Right atrium auricular region (tissue), 2 donors: ENCODE measurements at places on chromosomes 5 and 9. TPM values are rescaled to one million over a fixed set of nuclear protein-coding genes. Genes with fewer than 3 reads are reported as not detected.

Gene OXCT1
- 32.8 TPM for total RNA-seq

Gene INSYN2B
- total RNA-seq: not detected

GRCh38 chr5:4716781-4717180 is 423.3 kb upstream of the ADAMTS16 start:
- H3K27ac ChIP-seq: no peak overlapping the region
- H3K36me3 ChIP-seq: no peaks in the 10 kb centered on the region
- no peaks in the 10 kb centered on the region for H3K27me3 ChIP-seq
- H3K4me1 ChIP-seq: no peaks in the 10 kb centered on the region
- no peak overlapping the region for H3K4me3 ChIP-seq

- no peaks in the 10 kb centered on the region for H3K4me1 ChIP-seq
- no peaks in the 10 kb centered on the region for H3K36me3 ChIP-seq
- H3K27me3 ChIP-seq: no peaks in the 10 kb centered on the region
- no peak for DNase-seq
- H3K4me3 ChIP-seq: no peak overlapping the region
Measured at GRCh38 chr9:85013703-85014102, 344.2 kb downstream of the NTRK2 start.

DNA sequence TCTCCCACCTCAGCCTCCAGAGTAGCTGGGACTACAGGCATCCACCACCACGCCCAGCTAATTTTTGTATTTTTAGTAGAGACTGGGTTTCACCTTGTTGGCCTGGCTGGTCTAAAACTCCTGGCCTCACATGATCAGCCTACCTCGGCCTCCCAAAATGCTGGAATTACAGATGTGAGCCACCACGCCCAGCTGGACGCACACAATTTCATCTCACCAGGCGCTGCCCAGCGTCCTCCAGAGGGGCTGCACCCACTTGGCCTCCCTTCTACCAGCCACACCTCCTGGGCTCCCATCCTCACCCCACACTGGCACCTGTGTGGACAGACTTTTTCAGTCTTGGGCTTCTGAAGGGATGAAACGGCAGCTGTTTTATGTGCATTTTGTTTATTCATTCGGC is 3.8 kb upstream of the EXOC3 start:
- H3K4me3 ChIP-seq: no peak overlapping the region
- H3K4me1 ChIP-seq: peaks cover 15% of the 10 kb centered on the region
- no peak for DNase-seq
- no peaks in the 10 kb centered on the region for H3K27me3 ChIP-seq
- no peaks in the 10 kb centered on the region for H3K36me3 ChIP-seq

Gene EPB41L4B
- 30.4 TPM for total RNA-seq

GRCh38 chr9:127980706-127981558 is at the start of gene EEIG1:
TSS of gene EEIG1 (minus strand) at chr9:127980989. CDS start at chr9:127980137, 852 bp downstream.
- peak within 1 kb of the TSS; percentile 86 for H3K4me3 ChIP-seq
- no peaks in the 10 kb centered on the region for H3K4me1 ChIP-seq
- H3K27me3 ChIP-seq: no peaks in the 10 kb centered on the region
- H3K36me3 ChIP-seq: no peaks in the 10 kb centered on the region
- peak within 1 kb of the TSS; percentile 92 for H3K27ac ChIP-seq

- H3K4me1 ChIP-seq: no peaks in the 10 kb centered on the region
- DNase-seq: no peak
- H3K27me3 ChIP-seq: no peaks in the 10 kb centered on the region
Measured at GRCh38 chr5:170339780-170340167, 42.2 kb upstream of the LCP2 start.

- no peaks in the 10 kb centered on the region for H3K36me3 ChIP-seq
- H3K4me1 ChIP-seq: no peaks in the 10 kb centered on the region
- no peak for DNase-seq
Measured at GRCh38 chr5:167778228-167778627, 513.2 kb upstream of the WWC1 start.

GRCh38 chr9:112535301-112535700 is 48.7 kb downstream of the KIAA1958 start:
- no peaks in the 10 kb centered on the region for H3K4me1 ChIP-seq
- DNase-seq: no peak
- H3K4me3 ChIP-seq: no peak overlapping the region
- no peaks in the 10 kb centered on the region for H3K36me3 ChIP-seq
- no peaks in the 10 kb centered on the region for H3K27me3 ChIP-seq
- no peak overlapping the region for H3K27ac ChIP-seq

- H3K4me3 ChIP-seq: peak within 1 kb of the TSS; percentile 74
- H3K27me3 ChIP-seq: no peaks in the 10 kb centered on the region
- H3K36me3 ChIP-seq: peaks cover 2% of the 10 kb centered on the region
- peak within 1 kb of the TSS; percentile 93 for H3K27ac ChIP-seq
- peak; percentile 100 for DNase-seq
Measured at GRCh38 chr5:33440482-33441240, at the start of gene TARS1. TSS of gene TARS1 (plus strand) at chr5:33440965. CDS start at chr5:33441087, 122 bp downstream.

- H3K36me3 ChIP-seq: no peaks in the 10 kb centered on the region
- no peak overlapping the region for H3K27ac ChIP-seq
- H3K27me3 ChIP-seq: no peaks in the 10 kb centered on the region
- H3K4me3 ChIP-seq: no peak overlapping the region
- DNase-seq: no peak
Measured at GRCh38 chr9:17723656-17724055, 144.8 kb downstream of the SH3GL2 start.

DNA sequence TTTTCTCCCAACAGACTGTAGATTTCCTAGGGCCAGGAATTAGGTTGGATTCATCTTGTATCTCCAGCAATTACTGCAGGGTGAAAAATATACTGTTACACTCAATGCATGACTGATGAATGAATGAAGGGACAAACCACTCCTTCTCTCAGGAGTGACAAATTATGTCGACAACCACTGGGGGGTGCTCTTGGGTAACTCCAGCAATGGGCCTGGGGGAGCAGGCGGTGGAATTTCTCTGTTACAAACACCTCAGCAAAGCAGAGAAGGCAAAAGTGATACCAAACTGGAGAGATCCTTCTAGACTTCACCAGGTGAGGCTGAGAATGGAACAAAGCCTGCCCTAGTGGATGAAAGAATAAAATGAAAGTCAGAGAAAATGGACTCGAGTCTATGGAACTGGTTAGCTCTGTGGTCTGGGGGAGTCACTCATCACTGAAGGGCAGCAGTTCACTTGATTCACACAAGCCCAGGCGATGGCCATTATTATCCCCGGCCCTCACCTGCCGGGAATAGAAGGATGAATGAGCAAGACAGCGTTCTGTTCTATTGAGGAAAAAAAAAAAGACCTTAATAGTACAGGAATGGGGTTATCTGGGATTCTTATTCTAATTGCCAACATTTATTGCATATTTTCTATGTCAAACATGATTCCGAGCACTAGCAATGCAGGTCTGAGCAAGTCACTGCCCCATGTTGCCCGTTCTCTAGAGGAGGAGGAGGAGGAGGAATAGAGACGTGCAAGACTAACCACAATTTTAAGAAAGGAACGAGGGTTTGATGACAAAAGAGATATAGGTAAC is 341.1 kb downstream of the ASTN2 start:
- no peak for DNase-seq
- no peak overlapping the region for H3K27ac ChIP-seq
- H3K36me3 ChIP-seq: no peaks in the 10 kb centered on the region
- no peak overlapping the region for H3K4me3 ChIP-seq
- no peaks in the 10 kb centered on the region for H3K4me1 ChIP-seq
- H3K27me3 ChIP-seq: no peaks in the 10 kb centered on the region

- no peak for DNase-seq
- no peak overlapping the region for H3K4me3 ChIP-seq
- H3K4me1 ChIP-seq: peaks cover 10% of the 10 kb centered on the region
- H3K27me3 ChIP-seq: no peaks in the 10 kb centered on the region
- H3K27ac ChIP-seq: no peak overlapping the region
Measured at GRCh38 chr5:179348843-179349242, 3.6 kb upstream of the ADAMTS2 start.

GRCh38 chr5:6652025-6652424 is 18.8 kb downstream of the SRD5A1 start:
- peaks cover 11% of the 10 kb centered on the region for H3K36me3 ChIP-seq
- H3K27me3 ChIP-seq: no peaks in the 10 kb centered on the region
- no peak for DNase-seq
- H3K27ac ChIP-seq: no peak overlapping the region

GRCh38 chr9:134229466-134230091 is 65.2 kb upstream of the RNU6ATAC start:
- no peak for DNase-seq
- no peaks in the 10 kb centered on the region for H3K27me3 ChIP-seq
- H3K36me3 ChIP-seq: no peaks in the 10 kb centered on the region
- no peak overlapping the region for H3K4me3 ChIP-seq

- no peak overlapping the region for H3K4me3 ChIP-seq
- no peak for DNase-seq
- no peaks in the 10 kb centered on the region for H3K36me3 ChIP-seq
- H3K4me1 ChIP-seq: no peaks in the 10 kb centered on the region
- no peaks in the 10 kb centered on the region for H3K27me3 ChIP-seq
- no peak overlapping the region for H3K27ac ChIP-seq
Measured at GRCh38 chr5:15489571-15490235, 10.3 kb upstream of the FBXL7 start.

Gene GFI1B
- 0.35 TPM for total RNA-seq

- no peak overlapping the region for H3K4me3 ChIP-seq
- no peak for DNase-seq
Measured at GRCh38 chr9:90906316-90907055, 104.9 kb downstream of the SYK start.

Gene IFNA7
- not detected for total RNA-seq

- H3K27ac ChIP-seq: no peak overlapping the region
- no peaks in the 10 kb centered on the region for H3K4me1 ChIP-seq
- H3K27me3 ChIP-seq: no peaks in the 10 kb centered on the region
- H3K36me3 ChIP-seq: no peaks in the 10 kb centered on the region
- DNase-seq: no peak
Measured at GRCh38 chr5:127586066-127586770, 62.7 kb upstream of the CTXN3 start.
